CD4-positive, alpha-beta T cell treated with Interleukin-12 subunit alpha and Interleukin-12 subunit beta, for 1 hour (primary cell): ENCODE measurements at places on chromosomes 7 and 10.

GRCh38 chr10:22427890-22428571 is 82.7 kb downstream of the SPAG6 start:
- DNase-seq = no peak

GRCh38 chr10:69810675-69811397 is 9.1 kb downstream of the COL13A1 start:
- DNase-seq = no peak

DNA sequence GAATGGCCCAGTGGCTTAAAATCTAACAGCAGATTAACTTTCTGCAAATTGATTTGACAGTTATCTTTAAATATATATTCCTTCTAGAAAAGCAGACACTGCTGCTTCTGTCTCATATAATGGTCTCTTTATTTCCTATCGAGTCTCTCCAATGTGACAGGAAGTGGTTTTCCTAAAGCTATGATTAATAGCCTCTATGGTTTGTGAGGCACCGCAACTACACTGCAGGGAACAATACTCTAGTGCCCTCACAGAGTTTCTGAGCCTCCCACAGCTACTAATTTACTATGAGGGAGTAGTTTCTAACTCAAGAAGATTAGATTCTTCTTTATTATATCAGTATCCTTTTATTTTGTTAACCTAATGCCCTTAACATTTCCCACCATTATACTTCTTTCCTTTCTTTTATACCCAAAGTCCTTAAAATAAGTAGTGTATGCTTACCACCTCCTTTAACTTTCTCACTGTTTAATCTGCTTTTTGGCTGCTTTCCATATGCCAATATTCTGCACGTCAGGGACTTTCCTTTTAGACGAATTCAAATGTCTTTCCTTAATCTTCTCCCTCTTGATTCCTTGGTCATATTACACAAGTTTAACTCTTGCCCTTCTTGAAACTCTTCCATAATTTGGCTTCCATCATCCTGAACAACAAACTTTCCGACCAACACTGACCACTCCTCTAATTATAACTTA is 23.8 kb upstream of the AHR start:
- peak; percentile 15 for DNase-seq

DNA sequence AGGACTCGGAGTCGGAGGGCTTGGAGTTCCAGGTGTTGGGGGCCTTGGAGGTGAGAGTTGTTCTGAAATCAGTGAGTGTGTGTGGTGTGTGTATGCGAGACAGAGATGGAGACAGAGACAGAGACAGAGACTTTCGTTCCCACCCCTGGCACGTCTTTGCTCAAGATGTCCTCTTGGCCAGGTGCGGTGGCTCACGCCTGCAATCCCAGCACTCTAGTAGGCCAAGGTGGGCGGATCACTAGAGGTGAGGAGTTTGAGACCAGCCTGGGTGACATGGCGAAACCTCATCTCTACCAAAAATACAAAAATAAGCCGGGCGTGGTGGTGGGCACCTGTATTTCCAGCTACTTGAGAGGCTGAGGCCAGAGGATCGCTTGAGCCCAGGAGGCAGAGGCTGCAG is 20.0 kb upstream of the LIMK1 start:
- no peak for DNase-seq

DNA sequence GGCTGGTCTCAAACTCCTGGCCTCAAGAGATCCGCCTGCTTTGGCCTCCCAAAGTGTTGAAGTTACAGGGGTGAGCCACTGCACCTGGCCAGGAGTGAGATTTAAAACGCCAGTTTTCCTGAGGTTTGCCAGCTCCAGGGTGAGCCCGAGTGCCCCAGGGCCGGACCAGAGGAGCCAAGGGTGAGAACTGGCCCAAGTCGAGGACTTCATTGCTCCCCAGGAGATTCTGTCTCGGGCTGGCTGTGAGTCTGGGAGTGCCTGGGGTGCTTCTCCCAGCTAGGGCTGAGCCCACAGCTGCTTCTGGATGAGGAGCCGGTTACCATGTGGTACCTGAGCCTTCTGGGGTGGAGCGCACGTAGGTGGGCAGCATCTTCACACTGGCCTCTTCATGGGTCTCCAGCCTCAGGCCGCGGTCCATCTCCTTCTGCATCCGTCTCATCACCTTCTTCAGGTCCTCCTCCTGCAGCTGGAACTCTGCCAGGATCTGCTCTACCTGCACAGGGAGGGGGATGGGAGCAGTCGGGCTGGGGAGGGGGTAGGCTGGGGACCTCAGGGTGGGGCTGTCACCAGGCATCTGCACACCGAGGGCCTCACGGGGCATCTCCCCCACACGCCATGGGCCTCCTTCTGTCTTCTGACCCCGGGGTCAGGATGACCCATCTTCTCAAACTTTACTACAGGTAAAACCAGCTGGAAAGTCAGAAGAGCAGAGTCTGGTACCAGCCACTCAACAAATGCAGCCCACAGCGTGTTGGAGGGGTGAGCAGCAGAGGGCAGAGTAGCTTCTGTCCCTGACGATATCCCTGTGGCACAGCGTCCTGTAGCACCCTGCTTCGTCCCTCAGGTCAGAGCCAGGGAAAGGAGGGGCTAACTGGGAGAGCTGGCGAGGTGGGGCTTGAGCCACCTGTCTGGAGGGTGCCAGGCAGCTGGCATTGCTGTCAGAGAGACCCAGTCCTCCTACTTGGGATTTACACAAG is 12.1 kb upstream of the MYL7 start:
- DNase-seq = no peak

DNA sequence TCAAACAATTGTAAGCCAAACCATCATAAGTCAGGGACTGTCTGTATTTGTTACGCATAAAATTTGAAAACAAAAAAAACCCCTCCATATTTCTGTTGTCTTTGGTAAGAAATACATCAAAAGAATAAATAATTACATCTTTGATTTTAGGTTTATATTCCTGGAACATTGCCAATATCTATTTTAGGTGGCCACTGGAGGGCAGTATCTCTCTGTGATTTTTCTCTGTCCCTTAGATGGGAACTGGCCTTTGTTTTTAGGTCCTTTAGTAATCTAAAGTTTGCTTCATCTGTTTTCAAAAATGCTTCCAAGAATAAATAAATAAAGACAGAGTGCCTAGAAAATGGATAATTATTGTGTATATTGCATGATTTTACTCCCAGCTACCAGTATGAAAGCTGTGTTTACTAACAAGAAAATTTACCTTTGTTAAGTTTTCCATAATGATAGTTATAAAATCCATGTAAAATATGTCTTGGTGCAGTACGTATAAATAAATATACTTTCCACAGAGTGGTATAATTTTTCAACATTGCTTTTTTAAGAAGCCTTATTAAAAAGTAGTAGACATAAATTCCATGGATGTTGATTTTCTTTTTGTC is 64.2 kb downstream of the PHYHIPL start:
- no peak for DNase-seq

- no peak for DNase-seq
These were observed 79.3 kb downstream of the CSTF2T start for GRCh38 chr10:51620131-51620530.

DNA sequence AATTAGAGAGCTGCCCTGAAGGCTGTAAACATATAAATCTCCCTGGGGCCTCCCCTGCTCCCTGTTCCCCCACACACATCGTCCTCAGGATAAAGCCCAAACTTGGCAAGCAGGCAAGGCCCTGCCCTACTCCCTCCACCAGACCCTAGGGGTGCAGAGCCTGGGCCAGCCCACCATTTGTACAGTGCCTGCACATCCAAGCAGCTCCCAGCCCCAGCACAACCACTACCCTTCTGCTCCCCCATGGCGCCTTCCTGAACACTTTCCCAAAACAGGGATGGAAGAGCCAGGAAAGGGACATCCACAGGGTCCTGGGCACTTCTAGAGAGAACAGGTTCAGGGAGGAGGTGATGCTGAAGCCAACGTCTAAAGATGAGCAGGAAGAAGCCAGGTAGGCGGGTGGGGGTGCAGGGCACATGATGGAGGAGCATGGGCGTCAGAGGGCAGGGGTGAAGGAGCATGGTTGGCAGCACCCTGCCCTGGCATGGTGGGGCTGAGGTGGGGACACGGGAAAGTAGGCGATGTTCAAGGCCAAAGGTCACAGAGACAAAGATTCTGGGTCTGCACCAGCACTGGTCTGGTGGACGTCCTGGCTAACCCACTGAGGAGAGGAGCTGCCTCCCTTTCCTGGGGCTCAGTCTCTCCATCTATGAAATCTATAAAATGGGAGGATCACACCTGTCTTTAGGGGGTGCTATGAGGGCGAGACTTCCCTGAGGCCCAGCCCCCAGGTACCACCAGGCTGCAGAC is 140.6 kb downstream of the ARHGAP22 start:
- no peak for DNase-seq

GRCh38 chr10:14876764-14877163 is 1.9 kb upstream of the SUV39H2 start:
- DNase-seq = no peak

DNA sequence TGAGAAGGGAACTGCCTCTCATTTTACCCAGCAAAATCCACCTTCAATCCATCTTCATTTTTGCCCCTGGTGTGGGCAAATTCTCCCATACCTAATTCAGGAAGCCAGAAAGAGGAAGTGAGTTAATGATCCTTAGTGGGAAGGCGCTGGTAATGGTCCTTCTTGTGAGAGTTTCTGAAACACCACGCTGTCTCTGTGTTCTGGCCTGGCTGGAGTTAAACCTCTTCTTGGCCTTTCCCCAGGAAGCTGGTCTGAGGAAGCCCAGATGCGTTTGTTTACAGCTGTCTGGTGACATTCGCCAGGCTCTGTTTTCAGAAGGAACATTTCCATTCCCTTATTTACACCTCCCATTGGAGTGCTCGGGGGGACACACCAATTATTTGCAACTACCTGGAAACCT is 24.3 kb downstream of the HTRA1 start:
- no peak for DNase-seq

GRCh38 chr10:69479240-69480067 is 28.2 kb downstream of the TSPAN15 start:
- DNase-seq = no peak

GRCh38 chr7:11315666-11316258 is 342.1 kb downstream of the PHF14 start:
- no peak for DNase-seq

- DNase-seq = no peak
These were observed 30.3 kb downstream of the C1GALT1 start for GRCh38 chr7:7212612-7213011.

DNA sequence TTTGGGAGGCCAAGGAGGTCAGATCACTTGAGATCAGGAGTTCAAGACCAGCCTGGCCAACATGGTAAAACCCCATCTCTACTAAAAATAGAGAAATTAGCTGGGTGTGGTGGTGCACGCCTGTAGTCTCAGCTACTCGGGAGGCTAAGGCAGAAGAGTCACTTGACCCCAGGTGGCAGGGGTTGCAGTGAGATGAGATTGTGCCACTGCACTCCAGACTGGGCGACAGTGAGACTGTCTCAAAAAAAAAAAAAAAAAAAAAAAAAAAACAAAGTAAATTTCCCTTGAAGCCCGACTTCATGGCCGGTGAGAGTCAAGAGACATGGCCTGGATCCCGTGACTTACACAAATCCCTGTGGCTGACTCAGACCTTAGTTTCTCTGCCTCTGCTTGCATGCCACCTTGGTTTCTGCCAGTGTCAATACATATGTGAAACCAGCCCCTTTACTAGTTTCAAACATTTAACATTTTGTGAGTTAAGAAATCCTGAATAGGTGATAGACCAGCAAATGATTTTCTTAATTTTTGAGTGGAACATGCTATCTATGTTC is 62.8 kb downstream of the ZEB1 start:
- DNase-seq = no peak

DNA sequence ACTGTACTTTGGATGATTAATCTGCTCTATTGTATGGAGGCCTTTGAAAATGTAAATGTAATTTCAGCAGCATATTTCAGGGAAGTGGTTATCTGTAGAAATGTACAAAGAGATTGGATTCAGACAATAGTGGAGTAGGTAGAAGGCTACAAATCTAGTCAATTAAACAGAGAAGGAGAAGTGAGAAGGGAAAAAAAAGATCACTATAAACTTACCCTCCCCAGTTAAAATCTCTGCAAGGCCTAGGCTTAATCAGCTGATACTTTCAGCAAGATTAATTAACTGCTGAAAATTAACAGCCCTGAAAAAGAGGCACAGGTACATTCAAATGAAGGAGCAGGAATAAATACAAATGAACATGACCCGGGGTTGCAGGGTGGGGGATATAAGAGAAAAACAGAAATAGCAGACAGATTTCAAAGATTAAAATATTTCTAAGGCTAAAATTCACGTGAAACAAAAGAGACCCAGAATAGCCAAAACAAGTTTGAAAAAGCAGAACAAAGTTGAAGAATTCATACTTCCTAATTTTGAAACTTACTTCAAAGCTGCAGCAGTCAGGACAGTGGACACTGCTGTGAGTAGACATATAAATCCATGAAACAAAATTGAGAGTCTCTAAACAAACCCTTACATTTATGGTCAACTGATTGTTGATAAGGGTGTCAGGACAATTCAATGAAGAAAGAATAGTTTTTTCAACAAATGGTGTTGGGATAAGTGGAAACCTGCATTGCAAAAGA is 96.0 kb downstream of the NRCAM start:
- DNase-seq = no peak

- no peak for DNase-seq
These were observed 8.5 kb upstream of the SFR1 start for GRCh38 chr10:104113376-104113956.

DNA sequence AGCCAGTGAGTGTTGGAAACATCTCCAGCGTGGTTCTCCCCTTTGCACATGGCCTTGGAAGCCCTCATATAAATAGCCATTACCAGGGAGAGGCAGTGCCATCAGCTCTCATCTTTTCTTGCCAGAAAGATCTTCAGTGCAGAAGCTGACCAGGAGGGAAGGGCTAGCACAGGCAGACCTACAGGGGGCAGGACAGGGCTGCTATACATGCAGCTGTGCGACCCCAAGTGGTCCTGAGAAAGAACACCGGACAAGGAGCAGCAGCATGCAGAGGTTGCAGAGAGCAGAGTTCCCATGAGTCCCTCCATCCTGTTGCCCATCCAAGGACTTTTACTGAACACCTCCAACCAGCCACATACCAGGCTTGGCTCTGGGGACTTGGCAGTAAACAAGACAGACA is 17.1 kb downstream of the GRID1 start:
- DNase-seq = no peak
